Memory B cell (primary cell): ENCODE measurements at places on chromosomes 13 and 19.

GRCh38 chr13:114061047-114061446, 71.4 kb downstream of the RASA3 start:
- DNase-seq, result no peak

DNA sequence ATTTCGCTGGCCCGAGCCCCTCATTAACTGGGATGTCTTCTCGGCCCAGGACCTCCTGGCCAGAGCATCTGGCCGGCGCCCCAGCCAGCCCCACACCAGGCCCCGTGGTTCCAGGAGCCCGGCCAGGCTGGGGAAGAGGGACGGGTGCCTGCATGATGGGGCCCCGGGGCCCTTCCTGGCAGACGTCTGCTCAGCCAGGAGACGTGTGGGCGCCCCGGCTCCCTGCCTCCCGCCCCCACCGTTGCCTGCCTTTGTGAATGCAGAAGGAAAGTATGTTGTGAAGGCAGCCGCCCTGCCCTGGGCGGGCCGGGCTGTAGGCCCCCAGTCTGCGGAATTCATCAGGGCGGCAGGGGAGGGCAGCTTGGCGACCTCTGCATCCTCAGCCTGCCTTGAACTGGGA, 4.4 kb upstream of the COMP start:
- DNase-seq, result no peak

- DNase-seq, result no peak
These were observed 324.1 kb upstream of the PCDH9 start for GRCh38 chr13:67554286-67554685.

GRCh38 chr19:53823380-53824120, 564 bp downstream of the NLRP12 start:
- DNase-seq, result no peak

DNA sequence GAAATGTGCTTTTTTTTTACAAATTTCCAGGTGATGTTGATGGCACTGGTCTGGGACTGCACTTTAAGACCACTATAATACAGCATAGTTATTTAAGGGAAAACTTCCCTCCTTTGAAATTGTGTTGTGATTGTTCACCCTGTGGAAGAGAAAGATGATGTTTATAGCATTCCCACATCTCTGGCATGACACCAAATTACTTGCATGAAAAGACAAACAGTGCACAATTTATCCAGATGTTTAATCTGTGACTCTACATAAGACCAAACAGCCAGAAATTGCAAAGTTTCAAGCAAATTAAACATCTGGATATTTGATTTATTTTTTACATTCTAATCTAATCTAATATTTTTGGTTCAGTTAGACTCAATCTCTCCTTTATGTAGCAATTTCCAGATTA, 51.6 kb downstream of the UFM1 start:
- no peak for DNase-seq

GRCh38 chr19:46927106-46927505, 66.3 kb downstream of the ARHGAP35 start:
- no peak for DNase-seq

DNA sequence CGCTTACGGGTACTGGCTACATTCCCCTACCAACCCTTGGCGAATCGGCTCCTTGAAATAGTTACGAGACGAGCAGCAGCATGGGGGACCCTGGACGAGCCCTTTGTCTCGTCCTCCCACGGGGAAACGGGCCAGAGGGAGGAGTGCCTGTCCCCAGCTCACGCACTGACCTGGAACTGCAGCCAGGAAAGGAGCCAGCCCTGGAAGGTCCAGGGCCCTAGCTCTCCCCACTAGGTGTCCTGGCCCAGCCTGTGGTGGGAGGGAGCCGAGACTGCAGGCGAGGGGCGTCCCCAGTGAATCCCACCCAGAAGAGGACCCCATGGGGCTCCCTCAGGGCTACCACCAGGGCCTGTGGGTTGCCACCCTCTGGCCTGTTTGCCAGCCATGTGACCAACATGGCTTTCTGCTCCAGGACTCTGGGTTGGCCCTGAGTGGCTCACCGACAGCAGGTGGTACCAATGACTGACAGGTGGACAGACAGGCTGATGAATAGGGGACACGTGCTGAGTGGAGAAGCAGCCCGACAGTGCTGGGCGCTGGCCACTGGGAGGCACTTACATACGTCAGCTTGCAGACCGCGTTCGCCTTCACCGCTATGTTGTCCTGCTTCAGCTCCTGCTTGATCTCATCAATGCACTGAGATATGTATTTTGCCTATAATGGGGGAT, 13.2 kb downstream of the AP3D1 start:
- DNase-seq, result no peak

DNA sequence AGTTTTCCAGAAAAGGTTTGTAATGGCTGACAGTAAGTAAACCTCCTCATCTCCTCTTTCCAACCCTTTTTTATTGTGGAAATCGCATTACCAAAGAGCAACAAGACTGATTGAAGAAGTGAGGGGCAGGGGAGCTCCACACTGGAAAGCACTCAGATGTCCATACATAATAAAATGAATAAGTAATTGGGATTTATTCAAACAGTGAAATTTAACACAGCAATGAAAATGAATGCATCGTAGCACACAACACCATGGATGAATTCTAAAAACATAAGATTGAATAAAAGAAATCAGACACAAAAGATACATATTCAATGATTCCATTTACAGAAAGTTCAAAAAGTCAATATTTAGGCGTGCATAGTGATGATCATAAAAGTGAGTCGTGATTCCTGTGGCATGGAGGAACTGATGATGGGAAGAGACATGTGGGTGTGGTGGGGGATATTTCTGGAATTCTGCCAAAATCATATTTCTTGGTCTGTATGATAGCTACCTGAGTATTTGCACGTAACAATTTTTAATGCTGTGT, 18.8 kb downstream of the FAM216B start:
- DNase-seq, result no peak

DNA sequence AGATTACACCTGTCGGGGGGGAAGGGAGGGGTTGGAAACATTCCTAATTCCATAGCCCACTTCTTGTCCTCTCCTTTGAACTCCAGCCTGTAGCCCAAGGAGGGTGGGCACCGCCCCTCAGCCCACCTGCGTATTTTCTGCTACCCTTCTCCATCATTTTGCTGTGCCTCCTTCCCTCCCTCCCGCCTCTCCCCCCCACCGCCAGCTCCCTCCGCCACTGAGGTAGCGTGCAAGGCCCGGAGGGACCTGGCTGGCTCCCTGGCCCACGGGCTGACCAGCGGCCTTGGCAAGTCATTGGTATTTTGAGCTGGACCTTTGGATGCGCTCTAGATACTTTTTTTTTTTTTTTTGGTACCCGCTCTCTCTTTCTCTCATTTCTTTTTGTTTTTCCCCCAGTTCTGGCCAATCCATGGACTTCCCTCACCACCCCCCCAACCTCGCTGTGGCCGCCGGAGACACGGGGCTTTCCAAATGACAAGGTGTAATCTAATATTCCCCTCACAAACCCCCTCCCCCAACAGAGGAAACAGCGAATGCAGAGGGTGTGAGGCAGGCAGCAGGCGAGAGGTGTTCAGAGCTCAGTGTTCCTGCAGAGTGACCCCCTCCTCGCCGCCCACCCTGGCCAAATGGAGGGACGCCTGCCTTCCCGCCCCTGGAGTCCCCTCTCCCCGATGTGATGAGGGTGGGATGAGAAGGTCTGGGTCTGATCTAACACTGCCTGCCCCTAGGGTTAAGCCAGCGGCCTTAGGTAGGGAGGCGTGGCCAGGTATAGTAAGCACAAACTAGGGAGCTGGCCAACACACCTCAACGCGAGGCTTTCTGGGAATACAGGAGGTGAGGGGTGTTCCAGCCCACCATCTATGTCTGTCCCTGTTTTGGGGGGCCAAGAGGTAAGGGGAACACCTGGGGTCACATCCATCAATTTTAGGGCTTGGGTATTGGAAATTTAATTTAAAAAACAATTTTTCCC, 89.2 kb downstream of the PTPRS start:
- DNase-seq, result no peak

- no peak for DNase-seq
These were observed 168.3 kb upstream of the TSHZ3 start for GRCh38 chr19:31517224-31518180.
